ENCODE measurements at places on chromosomes 4 and X.

GRCh38 chrX:73581002-73581628 lies 18.1 kb downstream of the CHIC1 start:
- DNase-seq: no peak

DNA sequence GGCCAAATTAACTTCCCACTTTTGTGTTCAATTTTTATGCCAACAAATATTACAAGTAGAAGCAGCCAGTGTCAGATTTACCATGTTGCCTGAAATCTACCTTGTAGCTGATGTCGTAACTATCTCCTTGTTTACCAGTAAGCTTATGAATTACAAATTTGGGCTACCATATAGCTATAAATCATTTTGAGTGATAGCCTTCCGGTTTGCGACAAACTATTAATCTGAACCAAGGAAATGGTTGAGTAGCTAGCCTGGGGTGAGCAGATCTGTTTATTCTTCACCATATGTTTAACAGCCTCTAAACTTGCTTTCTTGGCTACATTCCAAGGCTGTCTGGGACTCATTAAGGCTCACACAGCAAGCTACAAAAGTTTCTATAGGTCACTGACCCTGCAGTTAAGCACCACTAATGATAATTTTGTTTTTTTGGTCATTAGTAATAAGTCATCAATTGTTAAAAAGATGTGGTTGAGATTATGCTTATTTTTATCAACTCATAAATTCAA lies 218.7 kb upstream of the SPOCK3 start:
- DNase-seq: no peak

DNA sequence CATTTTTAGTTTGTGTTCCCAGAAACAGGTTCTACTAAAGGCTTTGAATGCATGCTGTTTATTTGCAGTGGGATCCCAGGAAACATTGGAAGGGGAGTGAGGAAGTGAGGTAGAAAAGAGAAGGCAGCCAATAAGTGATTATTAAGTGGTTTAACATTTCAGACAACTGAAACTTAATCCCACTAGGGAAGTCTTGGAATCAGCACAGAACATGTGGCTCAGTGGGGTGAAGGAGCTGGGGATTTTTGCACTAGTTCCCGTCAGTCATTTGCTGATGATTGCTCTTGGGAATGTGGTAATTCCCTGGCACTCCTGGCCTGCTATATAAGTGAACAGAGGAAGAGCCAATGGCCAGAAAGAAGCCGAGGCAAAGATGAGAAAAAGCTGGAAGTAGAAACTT lies 1053.0 kb upstream of the IGFBP7 start:
- DNase-seq: peak; percentile 66

- DNase-seq: peak; percentile 60
Measured at GRCh38 chr4:1050486-1051213, 39.2 kb downstream of the FGFRL1 start.

- DNase-seq: no peak
Measured at GRCh38 chr4:38114386-38115150, 154.4 kb downstream of the PTTG2 start.

GRCh38 chr4:174707902-174708301 lies 121.1 kb downstream of the GLRA3 start:
- no peak for DNase-seq

DNA sequence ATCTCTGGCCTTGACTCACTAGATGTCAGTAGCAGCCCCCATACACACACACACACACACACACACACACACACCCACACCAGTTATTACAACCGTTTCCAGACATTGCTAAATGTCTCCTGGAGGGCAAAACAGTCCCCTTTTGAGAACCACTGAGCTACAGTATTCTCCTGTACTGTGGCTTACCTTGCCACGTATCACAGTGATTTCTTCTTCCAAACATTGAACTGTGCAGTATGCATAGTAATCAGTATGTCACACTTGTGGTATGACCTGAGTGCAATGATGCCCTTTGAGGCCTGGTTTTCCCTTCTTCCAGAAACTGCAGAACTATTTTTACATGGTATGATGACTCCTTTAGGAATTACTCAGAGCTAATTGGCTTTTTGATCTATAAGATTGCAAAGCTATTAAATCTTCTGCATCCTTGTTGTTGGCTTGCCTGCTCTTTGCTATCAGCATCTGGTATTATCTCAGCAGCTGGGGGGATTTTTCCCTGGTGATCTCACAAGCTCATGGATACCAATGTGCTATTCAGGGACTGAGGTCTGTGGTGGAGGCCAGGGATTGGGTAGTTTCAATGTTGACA lies 3.6 kb upstream of the THOC2 start:
- no peak for DNase-seq

DNA sequence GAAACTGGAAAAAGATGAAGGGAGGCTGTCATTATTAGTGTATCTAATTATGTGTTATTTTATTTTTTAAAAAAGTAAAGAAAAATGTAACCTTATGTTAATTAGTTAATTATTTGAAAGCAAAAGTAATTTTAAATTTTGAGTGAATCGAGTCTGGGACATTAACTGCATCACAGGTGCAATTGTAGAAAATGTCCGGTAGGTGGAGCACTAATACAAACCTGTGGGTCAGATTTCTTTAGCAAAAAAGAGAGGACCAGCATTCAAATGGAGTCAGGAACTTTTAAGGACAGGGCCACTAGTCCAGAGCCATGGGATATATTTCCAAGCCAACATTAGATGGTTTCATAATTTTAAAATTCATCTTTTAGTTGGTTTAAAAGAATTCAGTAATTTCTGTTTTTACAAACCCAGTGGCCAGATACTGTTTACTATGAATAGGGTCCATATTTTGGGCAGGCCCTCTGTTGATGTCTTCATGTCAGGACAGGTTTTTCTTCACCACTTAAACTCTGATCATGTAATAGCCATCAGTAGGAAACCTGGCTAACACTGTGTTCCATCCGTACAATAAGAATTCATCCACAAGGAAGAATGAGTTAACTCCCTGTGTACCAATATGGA lies 27.2 kb downstream of the BST1 start:
- no peak for DNase-seq

- no peak for DNase-seq
Measured at GRCh38 chrX:22150371-22150770, 118.2 kb downstream of the PHEX start.

GRCh38 chr4:122536001-122536400 lies 79.5 kb upstream of the IL2 start:
- DNase-seq: no peak

GRCh38 chr4:2436301-2436700 lies 17.5 kb downstream of the CFAP99 start:
- peak; percentile 42 for DNase-seq

DNA sequence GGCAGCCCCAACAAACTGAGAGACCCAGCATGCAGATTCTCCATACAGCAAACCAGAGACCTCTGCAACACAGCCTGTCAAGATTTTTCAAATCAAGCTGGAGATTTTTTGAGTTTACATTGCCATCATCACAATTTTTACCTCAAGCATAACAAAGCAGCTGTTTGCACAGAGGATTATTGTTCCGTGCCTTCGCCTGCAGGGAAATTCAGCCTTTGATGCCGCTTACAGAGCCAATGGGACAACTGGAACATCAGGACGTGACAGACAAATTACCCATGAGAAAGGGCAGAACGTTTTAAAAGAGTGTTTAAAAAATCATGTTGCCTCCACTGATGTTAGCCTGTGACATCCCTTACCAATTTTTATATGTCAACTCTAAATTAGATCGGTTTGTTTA lies 363.7 kb downstream of the FBXW7 start:
- no peak for DNase-seq

- DNase-seq: no peak
Measured at GRCh38 chrX:16061296-16061695, 62.1 kb upstream of the GRPR start.

- DNase-seq: no peak
Measured at GRCh38 chr4:3364199-3364598, 71.4 kb downstream of the RGS12 start.

- no peak for DNase-seq
Measured at GRCh38 chr4:8269535-8270417, at the start of gene HTRA3. HTRA3 (plus strand) TSS chr4:8269754; CDS start chr4:8269969, 215 bp downstream.

DNA sequence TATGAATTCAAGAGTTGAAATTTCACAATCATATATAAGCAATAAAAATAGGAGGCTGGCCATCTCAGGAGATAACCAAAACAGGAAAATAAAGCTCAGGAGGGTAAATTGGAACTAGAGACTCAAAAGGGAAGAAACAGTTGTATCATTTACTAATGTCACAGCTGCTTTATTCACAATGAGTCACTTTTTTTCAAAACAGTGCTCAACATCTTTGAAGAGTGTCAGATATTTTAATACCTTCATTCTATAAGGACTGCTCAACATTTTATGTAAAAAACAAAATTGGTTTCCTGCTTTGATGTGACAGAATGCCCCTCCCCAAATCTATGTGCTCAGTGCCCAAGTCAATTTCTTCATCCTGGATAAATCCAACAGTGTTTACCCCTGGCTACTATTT lies 97.7 kb downstream of the DDX60 start:
- no peak for DNase-seq
